ENCODE measurements at places on chromosomes 4 and X. TPM values are rescaled to one million over a fixed set of nuclear protein-coding genes. Genes with fewer than 3 reads are reported as not detected.

Gene ATP6AP2
- polyA plus RNA-seq = 28.5 TPM

Gene TAPT1
- polyA plus RNA-seq = 12.3 TPM

Gene IKBKG
- 13.0 TPM for polyA plus RNA-seq

Gene NR3C2
- 3.6 TPM for polyA plus RNA-seq

Gene NDNF
- 2.8 TPM for polyA plus RNA-seq

Gene ETFDH
- 56.1 TPM for polyA plus RNA-seq

Gene ASMT
- not detected for polyA plus RNA-seq

Gene XAGE1A
- not detected for polyA plus RNA-seq

Gene N4BP2
- 1.7 TPM for polyA plus RNA-seq

Gene ZFP92
- 0.47 TPM for polyA plus RNA-seq
